ENCODE measurements at places on chromosomes 12 and 14.

GRCh38 chr12:86950043-86950442 lies 693.9 kb upstream of the MGAT4C start:
- DNase-seq, result no peak

- DNase-seq, result no peak
Observed at GRCh38 chr14:34234258-34234657, 227.8 kb downstream of the SPTSSA start.

DNA sequence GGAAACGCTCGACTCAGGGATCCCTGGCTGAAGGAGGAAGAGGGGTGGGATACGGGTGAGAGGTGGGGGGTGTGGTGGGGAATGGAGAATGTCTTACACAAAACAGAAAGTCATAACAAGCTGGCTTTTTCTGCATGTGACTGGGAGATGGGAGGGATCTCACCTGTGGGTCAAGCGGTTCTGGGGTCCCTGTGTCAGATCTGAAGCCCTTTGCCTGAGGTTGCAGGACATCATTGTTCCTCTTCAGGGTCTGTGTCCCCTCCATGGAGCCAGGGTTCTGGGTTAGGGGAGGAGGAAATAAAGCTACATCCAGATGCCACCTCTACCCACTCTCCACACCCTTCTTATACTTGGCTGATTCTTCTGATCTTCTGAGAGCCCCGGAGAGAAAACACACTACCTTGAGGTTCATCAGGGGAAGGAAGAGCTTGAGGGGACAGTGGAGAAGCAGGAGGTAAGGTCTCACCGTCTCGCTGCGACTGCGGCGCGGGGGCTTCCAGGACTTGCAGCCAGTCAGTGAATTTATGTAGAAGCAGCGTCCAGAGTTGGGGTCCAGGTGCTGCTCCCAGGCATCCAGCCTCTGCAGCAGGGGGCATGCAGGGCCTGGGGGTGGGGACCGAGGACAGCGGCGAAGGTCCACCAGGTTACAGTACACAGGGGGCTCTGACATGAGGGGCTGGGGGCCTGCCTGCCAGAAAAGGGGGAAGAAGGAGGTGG lies 2.5 kb downstream of the ARHGAP9 start:
- DNase-seq, result no peak

- no peak for DNase-seq
Observed at GRCh38 chr14:34569750-34570149, 30.2 kb upstream of the EAPP start.

DNA sequence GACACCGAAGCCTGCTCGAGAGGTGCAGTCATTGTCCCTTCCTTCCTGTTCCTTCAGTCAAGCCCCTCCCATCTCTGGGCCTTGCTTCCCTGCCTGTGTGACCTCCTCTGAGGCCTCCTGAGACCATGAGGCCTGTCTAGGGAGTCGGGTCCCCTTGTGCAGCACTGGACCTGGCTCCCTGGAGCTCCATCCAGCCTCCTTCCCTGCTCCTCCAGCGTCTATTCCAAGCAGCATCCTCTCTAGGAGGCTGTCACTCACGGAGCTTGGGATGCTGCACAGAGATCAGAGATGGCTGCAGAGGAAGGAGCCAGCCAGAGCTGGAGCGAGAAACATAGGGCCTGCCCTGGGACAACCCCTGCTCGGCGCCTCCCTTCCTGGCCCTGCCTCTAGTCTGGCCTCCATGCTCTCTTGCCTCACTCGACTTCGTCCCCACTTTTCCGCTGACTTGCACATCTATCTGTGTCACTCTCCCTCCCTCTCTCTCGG lies 142.7 kb downstream of the BCL11B start:
- DNase-seq, result no peak

- no peak for DNase-seq
Observed at GRCh38 chr12:89309440-89309802, 42.9 kb downstream of the DUSP6 start.

GRCh38 chr12:94149781-94150239 lies 1.4 kb downstream of the PLXNC1 start:
- no peak for DNase-seq

DNA sequence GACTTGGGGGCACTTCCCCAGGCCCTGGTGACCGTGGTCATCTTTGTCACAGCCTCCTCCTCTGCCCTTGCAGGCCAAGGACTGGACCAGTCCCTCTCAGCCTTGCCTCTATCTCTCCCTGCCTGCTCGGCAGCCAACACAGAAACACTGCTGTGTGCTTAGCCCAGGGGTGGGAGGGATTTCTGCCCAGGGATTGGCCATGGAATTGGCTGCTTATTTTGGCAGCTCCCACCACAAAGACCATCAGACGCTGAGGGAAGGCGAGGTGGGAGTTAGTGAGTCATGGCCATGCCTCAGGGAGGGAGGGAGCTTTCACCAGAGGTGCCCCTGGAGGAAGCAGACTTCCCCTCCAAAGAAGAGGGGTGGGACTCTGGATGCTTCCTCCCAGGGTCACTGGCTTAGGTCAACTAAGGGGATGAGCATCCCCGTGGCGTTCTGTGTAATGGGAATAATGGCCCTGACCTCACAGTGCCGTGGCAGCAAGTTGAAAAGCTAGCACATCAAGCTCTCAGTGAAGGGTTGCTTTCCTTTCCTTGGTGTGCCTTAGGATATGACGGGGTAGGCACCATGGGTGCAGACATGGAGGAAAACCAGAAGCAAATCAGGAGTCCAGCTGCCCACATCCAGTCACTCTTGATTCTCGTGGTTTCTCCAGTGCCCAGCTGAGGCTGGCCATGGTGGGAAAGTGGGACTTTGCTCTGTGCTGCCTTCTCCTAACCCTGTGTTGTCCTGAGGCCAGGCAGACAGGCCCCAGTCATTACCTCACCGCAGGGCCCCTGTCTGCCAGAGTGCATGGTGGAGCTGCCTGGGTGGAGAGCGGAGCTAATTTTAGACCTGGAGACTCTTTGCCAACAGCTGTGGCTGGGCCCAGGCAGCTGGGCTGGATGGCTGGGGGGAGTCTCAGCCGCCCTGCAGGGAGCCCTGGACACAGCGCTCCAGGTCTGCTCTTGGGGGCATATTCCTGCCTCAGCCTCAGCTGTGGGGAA lies 21.4 kb downstream of the B4GALNT3 start:
- DNase-seq, result no peak

DNA sequence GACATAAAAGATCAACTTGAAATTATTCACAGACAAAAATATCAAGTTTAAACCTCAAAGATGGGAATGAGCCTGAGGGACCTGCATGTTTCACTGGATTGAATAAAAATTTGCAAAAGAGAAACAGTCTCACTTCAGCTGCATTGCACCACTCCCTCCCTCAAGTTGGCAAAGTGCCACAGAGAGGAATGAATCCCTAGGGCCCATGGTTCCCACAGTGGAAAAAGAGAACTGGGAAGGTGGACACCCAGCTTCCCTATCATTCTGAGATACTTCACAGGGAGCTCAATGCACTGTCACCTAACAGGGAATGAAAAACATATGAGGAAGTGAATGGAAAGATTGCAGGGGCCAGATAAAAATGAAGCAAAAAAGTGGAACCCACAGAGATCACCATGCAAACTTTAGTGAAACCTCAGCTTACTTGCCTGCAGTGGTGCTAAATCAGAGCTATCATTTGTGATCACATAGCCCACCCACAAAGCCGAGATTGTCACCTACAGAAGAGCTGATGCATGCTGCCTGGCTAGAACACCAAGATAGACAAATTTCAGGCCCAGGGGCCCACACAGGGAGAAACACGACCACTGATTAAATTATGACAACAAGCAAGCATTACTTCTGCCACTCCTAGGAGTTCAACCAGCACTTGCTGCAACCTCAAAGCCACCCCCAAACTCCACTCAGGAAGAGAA lies 911.3 kb downstream of the LRFN5 start:
- no peak for DNase-seq
